ENCODE measurements at places on chromosomes 7 and 10.

GRCh38 chr7:33041631-33042428, 20.7 kb downstream of the NT5C3A start:
- no peak for DNase-seq

DNA sequence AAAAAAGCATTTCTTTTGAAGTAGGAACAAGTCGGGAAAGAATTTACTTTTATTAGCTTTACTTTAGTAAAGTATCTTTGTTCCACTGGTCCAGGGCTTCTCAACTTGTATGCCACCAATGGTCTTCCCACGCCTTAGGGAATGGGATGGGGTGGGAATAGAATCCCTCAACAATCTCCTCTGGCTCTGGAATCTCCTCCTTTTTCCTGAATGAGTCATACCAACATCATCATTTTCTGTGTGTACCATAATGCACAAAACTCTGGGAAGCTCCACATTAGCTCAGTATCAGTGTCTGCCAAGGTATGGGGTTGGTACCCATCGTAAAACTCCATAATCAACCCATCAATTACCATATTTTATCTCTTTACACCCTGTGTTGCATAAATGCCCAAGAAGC, 159.4 kb upstream of the BMPER start:
- no peak for DNase-seq

- no peak for DNase-seq
These were observed 132.8 kb downstream of the CFTR start for GRCh38 chr7:117612637-117613036.

DNA sequence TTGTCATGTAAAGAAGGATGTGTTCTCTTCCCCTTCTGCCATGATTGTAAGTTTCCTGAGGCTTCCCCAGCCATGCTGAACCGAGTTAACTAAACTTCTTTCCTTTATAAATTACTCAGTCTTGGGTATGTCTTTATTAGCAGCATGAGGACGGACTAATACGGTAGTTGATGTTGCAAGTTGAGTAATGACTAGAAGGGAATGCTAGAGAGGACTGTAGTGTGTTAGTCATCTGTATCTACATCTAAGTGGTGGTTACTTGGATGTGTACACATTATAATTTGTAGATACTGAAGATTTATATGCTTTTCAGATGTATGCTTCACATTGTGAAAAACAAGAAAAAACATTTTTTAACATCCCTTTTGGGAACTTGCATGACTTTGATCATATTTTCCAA, 244.6 kb downstream of the POLR1F start:
- DNase-seq: no peak

DNA sequence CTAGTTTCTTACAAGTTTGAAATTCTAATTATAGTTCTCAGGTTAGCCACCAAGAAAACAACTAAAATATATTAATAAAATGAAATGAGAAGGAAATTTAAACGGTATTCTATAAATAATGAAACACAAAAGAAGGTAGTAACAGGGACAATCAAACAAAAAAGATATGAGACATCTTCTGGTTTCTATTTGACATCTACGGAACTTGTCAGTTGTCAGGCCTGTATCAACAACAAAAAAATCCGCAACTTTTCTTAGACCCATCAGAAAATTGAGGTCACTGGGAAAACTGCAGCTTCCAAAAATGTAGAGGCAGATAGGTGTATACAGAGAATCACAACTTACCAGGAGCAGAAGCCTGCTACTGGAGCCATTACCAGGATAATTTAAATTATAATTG, 70.6 kb downstream of the ZPBP start:
- DNase-seq: no peak

DNA sequence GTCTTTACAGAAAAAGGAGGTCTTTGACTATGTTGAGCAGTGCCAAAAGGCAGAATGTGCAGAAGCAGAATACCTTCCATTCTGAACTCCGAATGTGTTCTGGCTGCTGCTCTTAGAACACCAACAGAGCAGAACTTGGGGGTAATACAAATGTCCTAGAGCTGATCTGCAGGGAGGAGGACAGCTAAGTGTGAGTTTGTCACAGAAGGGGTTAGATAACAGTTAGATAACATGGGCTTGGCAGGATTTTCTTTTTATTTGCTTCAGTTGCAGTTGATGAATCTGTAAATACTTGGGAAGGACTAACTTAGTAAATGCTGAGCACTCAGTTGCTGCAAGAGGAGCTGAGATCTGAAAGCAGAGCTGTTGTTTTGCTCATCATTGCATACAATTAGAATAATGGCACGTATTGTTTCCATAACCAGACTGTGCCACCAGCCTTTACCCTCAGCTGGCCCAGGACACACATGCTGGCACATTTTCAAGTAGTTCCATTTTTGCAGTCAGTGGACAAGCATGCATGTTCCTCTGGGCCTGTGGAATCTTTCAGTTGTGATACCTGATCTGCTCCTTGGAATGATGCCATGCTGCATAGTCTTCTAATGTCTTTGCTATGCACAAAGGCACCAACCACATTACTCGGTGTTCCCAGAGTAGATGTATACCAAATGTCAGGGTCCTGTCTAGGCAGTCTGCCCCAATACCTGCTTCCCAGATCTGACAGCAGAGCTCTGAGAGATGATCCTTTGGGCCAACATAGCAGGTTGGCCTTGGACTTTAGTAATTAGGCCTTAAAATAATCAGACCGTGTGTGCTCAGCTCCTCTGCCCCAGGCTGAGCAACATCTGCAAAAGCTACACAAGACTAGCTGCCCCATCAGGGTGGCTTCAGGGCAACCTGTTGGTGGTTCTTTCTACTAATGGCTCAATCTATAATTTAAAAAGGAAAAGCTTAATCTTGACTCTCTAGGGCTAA, 55.7 kb downstream of the GSDME start:
- no peak for DNase-seq

DNA sequence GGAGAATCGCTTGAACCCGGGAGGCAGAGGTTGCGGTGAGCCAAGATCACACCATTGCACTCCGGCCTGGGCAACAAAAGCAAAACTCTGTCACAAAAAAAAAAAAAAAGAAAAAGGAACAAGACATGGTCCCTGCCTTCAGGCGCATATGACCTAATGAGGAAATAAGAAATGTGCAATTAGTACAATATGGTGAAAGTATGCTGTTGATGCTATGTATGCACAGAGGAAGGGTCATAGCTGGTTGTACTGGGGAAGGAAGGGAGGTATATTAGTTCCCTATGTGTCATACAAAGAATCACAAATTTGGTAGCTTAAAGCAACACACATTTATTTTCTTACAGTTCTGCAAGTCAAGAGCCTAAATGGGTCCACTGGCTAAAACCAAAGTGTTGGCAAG, 97.8 kb upstream of the MPP7 start:
- no peak for DNase-seq

- peak; percentile 16 for DNase-seq
These were observed 120.1 kb downstream of the ELAPOR2 start for GRCh38 chr7:86939197-86939814.

DNA sequence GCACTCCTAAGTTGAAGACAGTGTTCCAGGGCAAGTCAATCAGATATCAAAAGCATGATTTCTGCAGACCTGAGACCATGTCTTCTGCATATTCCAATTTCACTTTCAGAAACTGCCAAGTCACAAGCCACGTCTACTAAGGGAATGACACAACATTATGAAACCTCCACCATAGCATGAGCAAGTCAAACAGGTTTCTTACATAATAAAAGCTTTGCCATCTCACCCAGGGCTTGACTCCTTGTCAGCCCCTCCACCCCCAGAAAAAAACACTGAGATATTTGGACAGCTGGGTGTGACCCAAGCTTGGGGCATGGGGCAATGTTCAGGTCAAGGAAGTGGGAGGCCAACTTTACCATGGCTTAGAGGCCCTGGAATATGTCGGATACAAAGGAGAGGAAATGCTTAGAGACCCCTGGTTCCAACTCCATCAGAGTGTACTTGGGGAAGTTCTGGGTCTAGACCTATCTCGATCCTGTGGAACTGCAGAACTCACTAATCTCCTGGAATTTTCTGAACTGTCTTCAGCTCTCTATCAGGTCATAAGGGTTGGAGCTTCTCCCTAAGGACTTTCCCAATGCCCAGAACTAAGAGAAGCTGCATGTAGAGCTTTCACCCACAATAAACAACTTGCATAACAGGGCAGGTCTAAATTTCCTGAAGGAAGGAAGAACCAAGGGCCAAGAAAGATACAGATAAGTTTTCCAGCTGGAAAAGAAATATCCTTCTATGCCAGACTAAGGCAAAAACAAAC, 80.6 kb upstream of the NAMPT start:
- peak; percentile 49 for DNase-seq

GRCh38 chr10:98621630-98622029, 174.9 kb upstream of the HPS1 start:
- DNase-seq: no peak

DNA sequence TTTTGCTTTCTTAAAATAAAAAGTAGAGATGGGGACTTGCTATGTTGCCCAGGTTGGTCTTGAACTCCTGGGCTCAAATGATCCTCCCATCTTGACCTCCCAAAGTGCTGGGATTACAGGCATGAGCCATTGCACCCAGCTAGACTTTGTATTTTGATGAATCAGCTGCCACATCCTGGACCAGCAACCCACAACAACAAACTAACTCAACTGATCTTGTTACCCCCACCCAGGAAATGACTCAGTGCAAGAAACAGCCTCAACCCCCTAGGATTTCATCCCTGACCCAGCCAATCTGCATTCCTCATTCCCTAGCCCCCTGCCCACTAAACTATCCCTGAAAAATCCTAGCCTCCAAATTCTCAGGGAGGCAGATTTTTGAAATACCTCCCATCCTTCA, 123.8 kb downstream of the IPMK start:
- no peak for DNase-seq

- DNase-seq: no peak
These were observed 32.0 kb downstream of the CUL2 start for GRCh38 chr10:35058134-35058533.

GRCh38 chr7:149147752-149148653, 750 bp downstream of the ZNF398 start:
- DNase-seq: peak; percentile 83

GRCh38 chr10:62058476-62058875, 157.0 kb downstream of the ARID5B start:
- no peak for DNase-seq

- no peak for DNase-seq
These were observed 27.7 kb upstream of the PRKCQ start for GRCh38 chr10:6607778-6608177.

DNA sequence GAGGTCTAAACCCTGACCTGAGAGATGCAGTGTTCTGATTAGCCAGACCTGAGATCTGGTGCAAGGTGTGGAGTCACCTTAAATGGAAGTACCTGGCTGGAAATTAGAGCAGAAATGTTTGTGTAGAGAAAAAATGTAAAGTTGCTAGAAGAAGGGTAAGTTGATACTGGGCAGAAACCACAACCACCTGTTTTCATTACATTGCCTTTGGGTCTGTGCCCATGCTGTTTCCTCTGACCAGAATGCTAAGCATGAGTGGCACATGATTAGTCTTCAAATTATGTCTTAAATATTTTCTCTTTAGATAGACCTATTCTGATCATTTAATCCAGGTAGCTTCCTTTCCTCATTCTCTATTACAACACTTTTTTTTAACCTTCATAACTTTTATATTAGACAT, 69.0 kb downstream of the CASD1 start:
- no peak for DNase-seq

- DNase-seq: no peak
These were observed 11.4 kb upstream of the MRPS16 start for GRCh38 chr10:73263693-73264347.

DNA sequence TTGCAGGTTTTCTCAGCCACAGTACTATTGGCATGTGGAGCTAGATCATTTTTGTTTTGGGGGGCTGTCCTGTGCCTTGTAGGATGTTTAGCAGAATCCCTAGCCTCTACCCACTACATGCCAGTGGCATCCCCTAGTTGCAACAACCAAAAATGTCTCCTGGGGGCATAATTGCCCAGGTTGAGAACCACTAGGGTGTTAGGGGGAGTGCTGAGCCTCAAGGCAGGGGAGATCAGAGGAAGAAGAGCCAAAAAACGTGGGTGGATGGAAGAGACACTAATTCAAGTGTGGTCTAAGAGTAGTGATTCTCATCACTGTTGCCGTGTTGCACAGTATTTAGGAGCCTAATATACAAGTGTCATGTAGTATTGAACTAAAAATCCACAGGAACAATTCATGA, 31.7 kb upstream of the CCNY start:
- DNase-seq: no peak

- DNase-seq: no peak
These were observed 1.0 kb downstream of the CCDC186 start for GRCh38 chr10:114172776-114173602.

DNA sequence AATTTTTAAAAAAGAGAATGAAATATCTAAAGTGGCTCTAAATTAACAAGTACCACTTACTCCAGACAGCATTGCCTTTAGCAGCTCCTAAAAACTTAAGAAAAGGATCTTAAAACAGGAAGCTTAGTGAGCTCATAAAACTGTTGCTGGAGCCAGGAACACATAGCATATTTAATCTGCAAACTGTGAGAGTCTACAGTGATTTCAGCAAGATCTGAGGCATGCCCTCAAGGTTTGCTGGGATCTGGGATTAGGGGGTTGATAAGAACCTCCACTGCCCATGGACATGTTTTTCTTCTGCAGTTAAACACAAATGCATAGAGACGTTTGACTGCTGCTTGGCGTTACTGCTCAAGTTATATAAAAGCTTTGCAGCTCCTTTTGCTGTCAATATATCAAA, 3.8 kb downstream of the GLI3 start:
- DNase-seq: no peak

DNA sequence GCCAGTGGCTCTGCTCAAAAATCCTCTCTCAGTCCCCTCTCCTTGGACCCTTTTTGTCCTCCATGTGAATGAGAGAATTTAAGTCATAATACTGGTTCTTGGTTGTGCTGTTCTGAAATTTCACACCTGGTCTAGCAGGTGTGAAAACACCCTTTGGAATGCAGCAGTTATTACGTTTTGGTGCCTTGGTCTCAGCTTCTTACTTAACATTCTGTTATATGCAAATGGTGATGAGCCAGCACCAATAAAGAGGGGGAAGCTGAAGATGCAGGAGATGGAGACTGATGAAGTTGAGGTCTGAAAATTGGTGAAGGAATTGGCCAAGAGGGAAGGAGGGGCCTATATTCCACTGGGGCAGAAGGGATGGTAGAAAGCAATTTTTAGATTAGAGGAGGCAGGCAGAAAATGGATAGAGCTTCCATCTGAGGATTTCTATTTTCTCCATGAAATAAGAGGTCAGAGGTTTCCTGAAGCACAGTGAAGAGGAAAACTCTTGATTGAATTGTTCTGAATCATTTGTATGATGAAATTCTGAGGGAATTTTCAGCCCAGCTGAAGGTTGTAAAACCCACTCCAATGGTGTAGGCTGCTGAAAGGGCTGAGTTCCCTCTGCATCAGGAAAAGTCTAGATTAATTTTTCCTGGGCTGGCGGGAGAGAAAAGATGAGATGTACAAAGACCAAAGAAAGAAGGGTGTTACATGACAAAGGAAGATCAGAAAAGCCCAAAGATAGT, 94.0 kb upstream of the FAM180A start:
- no peak for DNase-seq

DNA sequence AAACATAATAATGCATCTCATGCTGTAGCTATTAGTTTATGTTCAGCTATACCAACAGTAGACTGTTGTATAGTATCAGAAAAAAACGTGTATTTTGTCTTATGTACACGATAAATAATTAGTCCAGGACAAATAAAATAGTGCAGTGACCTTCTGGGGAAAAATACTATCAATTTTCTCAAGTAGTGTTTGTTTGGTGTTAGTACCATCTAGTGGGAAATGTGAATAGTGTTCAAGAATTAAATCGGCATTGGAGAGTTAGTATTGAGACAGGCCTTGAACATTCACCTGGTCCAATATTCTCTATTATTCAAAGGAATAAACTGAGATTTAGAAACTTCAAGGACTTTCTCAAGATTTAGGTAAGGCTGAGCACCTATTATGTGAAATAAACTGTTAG, 21.7 kb upstream of the OR2A5 start:
- DNase-seq: no peak

GRCh38 chr10:111410740-111411139, 333.9 kb downstream of the ADRA2A start:
- DNase-seq: no peak

All from stimulated activated effector memory CD8-positive, alpha-beta T cell treated with anti-CD3 and anti-CD28 coated beads, Interleukin-12 subunit alpha, Interleukin-12 subunit beta, amount 100 ng/mL, for 72 hours (primary cell).